HS-27A (cell line): ENCODE measurements at places on chromosomes 6 and 20.

GRCh38 chr6:49519660-49520059 lies 19.9 kb downstream of the GLYATL3 start:
- no peak for DNase-seq

- DNase-seq: no peak
Measured at GRCh38 chr6:15303920-15304291, 58.0 kb downstream of the JARID2 start.

- DNase-seq: no peak
Measured at GRCh38 chr6:111989743-111990142, 64.2 kb upstream of the CCN6 start.

- no peak for DNase-seq
Measured at GRCh38 chr6:48511378-48511777, 400.4 kb upstream of the PTCHD4 start.

DNA sequence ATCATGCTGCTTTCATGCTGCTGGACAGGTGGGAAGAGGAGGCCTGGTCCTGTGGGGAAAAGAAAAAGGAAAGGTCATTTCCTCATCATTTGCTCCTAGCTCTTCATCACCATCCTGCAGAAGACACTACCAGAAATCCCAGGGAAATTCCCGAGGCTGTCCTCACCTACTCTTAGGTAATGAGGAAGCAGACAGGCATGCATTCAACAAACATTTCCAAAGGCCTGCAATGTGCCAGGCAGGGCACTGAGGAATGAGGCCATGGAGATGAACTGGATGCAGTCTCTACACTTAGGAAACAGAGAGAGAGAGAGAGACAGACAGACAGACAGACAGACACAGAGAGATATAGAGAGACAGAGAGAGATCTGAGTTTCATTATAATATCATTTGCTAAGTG lies 83.0 kb upstream of the MRPS10 start:
- no peak for DNase-seq

GRCh38 chr6:118285791-118286190 lies 262.3 kb upstream of the PLN start:
- no peak for DNase-seq

DNA sequence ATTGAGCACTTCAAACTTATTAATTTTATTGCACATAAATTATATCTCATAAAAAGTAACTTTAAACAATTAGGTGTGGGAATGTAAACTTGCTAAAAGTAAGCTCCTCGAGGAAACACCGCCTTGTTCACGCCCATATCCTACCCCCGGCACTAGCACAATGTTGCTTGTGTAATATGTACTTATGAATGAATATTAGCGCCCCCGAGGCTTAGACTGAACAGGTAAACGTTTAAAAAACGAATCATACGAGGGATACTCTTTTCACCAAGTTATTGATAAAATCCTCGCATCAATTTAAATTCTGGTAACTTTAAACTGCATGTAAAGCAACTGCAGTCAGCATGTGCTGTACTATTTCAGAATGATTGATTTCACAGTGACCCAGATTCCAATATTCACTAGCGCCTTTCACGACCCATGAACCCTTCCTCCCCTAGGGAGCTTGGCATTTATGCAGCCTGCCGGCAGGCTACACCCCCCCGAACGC lies 637 bp downstream of the TFB1M start:
- peak; percentile 20 for DNase-seq

DNA sequence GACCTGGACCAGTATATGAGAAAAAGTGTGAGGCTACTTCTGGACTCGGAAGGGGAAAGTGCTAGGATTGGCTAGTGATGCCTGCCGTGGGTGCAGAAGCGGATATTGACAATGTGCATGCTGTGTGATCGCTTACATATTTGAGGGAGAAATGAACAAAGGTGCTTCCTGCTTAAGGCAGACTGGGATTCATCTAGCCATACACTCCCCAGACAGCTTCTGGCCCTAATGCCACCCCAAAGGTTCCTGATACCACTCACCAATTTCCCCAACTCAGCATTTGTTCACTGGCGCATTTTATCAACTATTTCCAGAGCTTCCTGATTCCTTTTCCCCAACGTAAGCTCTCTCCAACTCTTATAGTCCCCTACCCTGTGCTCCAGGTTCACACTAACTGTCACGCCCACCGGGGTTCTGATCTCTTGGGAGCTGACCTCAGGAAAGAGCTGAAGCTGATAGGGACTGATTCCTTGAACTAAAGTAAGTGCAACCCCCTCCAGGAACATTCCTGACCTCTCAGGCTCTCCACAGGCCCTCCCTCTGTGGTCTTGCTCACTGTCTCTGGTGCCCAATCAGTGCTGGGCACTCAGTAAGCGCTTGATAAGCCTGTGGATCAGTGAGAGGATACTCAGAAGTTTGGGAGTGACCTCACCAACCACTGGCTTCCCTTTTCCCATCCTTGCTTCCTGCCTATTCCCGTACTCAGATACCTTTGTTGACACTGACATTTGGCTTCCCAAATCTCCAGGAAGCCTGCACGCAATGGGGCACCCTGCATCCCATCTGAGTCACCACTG lies 73.3 kb downstream of the MRPL14 start:
- no peak for DNase-seq

DNA sequence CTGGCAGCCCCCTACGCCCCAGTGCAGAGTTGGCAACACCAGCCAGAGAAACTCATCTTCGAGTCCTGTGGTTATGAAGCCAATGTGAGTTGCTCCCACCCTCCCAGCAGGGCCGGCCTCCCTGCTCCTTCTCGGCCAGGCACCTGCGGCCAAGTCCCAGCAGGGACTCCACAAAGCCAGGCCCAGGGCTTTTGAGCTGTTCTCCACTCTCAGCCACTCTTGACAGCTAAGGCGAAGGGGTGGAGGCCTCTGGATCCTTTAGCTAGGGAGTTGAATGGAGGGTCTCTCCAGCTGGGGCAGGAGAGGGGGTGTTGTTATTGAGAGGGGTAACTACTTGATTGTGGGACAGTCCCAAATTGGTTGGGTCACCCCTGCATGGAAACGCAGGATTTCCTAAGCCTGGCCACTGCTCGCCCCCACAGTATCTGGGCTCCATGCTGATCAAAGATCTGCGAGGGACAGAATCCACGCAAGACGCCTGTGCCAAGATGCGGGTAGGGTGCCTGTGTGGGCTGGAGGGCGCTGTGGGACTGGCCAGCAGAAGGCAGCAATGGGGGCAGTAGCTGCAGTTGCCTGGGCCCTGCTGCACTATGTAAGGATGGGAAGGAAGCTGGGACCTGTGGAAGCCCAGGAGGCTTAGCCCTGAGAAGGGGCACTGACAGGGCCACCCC lies 58.3 kb downstream of the TCP11 start:
- DNase-seq: no peak

- no peak for DNase-seq
Measured at GRCh38 chr6:291204-291696, 1.0 kb upstream of the DUSP22 start.

DNA sequence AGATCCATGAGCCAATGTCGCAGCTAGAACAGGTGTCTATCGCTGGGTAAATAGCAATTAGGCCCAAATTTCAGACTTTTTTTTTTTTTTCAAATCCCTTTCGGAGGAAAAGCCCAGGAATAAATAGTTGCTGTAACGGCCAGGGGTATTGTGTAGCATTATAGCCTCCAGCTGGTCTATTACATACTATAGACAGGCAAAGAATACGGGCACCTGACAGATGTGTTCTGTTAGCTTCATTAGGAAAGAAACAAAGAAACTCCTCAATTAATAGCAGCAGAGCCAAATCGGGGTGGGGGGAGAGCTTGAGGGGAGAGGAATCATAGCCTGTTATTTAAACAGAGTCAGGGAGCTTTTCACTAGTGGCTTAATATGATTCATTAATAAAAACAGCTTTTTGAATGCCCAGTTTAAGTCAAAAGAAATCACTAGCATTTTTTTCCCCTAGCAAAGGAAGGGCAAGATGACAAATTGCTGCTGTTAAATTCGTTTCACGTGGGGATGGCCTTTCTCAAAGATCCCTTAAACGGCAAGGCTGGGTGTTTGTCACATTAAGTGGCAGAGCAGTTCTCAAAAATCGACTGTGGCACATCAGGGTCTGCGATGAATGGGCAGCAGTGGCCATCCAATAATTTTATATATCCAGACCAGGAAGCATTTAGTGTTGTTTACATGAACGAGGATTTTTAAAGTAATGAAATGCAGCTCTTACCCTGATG lies 139.4 kb downstream of the ID4 start:
- DNase-seq: no peak

GRCh38 chr6:111520524-111520923 lies 37.5 kb upstream of the REV3L start:
- no peak for DNase-seq

DNA sequence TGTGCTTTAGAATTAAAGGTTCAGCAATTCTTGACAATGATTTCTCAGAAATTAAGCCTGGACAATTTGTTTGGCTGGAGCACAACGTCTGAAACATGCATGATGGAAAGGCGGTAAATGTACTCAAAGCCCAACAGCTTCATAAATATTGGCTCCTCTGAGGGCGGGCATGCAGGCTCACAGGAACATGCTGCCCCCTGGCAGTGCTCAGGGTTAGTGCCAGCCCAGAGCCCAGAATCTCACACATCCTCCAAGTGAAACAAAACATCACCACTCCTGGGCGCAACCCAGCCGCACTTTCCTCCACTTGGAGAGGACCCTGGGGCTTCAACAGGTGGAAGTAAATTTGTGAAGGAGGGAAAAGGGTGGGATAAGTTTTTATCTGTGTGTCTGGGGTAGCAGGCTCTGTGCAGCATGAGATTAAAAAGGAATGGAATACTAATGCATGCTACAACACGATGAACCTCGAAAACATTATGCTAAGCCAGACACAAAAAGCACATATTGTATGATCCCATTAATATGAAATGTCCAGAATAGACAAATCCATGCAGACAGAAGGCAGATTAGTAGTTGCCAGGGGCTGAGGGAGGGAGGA lies 54.1 kb upstream of the PTPRT start:
- DNase-seq: no peak

DNA sequence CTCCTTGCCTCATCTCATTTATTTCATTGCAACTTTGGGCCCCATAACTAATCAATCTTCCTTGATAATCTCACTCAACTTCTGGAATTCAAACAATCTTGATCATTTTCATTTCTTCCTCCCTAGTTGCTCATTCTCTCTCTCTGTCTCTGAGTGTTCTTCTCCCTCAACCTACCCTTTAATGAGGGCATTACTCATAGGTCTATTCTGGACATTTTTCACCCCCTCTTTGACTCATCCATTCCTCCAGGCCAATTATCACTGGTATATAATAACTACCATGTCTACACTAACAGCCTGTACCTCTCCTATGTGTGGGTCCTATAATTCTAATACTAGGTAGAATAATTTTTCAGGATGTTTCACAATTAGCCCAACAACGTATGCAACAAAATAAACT lies 78.8 kb downstream of the COL21A1 start:
- no peak for DNase-seq
